ENCODE measurements at places on chromosomes 1 and 21.

- peak; percentile 39 for DNase-seq
Measured at GRCh38 chr1:156860628-156861423, at the start of gene NTRK1. NTRK1 (plus strand) TSS chr1:156860865; CDS start chr1:156860935, 70 bp downstream.

DNA sequence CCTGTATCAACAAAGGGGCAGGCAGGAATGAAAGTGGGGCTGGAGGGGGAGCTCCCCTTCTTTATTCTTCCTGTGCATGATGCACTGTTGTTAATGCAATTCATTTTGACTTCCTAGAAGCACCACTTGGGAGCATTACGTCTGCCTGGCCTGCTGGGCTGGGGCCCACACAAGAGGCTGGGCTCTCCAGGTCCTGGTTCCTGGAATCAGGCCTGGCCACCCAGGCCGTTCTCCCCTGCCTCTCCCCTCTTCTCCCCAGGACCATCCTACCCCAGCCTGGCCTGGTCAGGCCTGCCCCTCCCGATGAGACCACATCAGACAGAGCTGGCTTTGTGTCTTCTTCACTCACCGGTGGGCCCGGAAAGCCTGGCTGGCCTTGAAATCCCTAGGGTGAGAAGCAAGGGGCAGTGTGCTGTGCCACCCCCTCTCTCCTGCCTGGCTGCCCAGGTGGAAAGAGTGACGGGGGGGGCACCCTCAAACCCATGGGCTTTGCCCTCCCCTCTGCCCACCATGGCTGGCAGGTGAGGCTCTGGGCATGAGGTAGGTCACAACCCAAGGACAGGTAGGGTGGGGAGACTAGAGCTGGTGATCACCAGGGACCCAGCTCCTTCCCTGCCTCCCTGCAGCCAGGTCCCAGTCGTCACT is 20.7 kb upstream of the PEF1 start:
- DNase-seq: no peak

GRCh38 chr1:58774027-58774426 is 9.8 kb downstream of the JUN start:
- no peak for DNase-seq

- DNase-seq: no peak
Measured at GRCh38 chr1:85058786-85059185, 10.5 kb upstream of the MCOLN3 start.

- no peak for DNase-seq
Measured at GRCh38 chr1:33055210-33056008, 18.7 kb upstream of the AK2 start.

DNA sequence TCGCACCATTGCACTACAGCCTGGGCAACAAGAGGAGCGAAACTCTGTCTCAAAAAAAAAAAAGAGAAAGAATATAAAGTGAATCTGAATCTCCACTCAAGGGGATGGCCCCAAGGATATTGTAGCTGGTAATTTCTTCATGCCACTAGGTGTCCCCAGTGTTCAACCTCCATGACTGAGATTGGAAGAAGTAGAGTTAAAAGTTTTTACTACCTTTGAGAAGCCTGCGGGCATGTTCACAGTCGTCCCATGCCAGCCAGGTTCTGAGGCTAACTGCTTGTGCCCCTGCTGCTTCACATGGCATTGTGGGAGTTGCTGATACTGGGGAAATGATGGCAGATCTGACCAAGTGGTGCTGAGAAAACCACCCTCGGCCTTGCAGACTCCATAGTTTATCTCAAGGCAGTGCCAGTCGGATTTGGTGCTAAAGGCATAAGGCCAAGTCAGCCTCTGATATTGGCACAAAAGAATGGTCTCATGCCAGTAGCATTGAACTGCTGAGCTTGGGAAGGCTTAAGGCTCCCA is 10.8 kb upstream of the SHISA4 start:
- DNase-seq: no peak

DNA sequence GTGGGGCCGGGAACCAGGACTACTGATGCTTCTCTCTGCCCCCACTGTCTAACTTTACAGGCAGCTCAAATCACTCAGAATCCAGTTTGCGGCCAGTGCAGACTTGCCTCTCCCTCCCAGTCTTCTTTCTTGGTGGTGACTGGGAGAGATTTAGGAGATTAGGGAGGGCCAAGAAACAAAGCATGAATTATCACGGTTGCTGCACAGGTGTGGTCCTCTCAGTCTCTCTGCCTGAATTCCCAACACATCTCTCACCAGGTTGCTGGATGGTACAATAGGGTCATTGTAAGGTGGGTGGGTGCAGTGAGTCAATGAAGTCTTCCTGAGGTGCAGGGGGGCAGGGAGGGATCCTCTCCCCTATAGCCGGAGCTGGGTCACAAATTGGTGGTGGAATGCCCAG is 12.6 kb downstream of the S100A11 start:
- DNase-seq: no peak

DNA sequence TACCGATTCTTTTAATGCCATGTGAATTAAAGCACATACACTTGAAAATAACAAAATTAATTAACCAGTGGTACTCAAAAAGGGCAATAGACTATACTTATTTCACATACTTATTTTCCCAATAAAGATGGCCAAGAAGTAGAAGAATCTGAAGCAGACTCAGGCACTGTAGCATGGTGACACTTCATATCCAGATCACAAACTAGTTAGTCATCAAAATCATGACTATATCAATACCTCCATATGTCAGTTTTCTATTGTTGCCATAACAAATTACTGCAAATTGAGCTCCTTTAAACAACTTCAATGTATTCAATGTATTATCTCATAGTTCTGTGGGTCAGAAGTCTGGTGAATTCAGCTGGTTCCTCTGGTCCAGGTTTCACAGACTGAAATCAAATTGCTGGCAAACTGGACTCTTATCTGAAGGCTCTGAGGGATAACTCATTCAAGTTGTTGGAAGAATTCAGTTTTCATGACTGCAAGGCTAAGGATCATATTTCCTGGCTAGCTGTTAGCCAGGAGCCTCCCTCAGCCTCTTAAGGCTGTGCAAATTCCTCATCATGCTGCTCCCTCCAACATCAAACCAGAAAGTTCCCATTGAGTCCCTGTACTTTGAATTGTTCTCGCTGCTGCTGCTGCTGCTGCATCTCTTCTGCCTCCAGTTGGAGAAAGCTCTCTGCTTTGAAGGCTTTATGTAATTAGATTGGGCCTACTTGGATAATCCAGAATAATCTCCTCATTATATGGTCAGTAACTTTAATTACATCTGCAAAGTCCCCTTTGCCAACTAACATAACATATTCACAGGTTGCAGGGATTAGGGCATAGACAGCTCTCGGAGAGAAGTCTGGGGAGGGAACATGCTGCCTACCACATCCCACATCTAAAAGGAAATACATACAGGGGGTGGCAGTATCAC is 91.5 kb downstream of the MRPL39 start:
- DNase-seq: no peak

- DNase-seq: no peak
Measured at GRCh38 chr1:195958131-195958530, 650.1 kb downstream of the KCNT2 start.

- DNase-seq: no peak
Measured at GRCh38 chr1:115842948-115843347, 2.0 kb upstream of the NHLH2 start.

DNA sequence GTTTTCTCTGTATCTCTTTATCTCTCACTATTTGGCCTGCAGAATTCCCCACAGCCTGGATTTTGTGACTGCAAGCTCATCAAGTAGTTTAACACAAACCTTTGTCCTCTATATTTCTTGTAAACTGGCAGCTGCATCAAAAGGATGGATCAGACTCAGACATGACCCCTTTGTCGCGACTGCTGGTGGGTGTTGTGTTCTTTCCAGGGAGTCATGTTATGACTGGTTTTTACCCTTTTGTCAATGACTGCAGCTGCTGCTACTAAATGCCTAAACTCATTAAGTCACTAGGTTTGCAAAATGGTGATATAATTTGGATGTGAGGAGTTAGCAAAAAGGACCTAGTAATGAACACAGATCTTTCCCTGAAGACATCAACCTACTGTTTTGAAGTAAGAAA is 10.2 kb upstream of the TOMM20 start:
- DNase-seq: no peak

- no peak for DNase-seq
Measured at GRCh38 chr1:92538048-92538412, 51.3 kb upstream of the GFI1 start.

DNA sequence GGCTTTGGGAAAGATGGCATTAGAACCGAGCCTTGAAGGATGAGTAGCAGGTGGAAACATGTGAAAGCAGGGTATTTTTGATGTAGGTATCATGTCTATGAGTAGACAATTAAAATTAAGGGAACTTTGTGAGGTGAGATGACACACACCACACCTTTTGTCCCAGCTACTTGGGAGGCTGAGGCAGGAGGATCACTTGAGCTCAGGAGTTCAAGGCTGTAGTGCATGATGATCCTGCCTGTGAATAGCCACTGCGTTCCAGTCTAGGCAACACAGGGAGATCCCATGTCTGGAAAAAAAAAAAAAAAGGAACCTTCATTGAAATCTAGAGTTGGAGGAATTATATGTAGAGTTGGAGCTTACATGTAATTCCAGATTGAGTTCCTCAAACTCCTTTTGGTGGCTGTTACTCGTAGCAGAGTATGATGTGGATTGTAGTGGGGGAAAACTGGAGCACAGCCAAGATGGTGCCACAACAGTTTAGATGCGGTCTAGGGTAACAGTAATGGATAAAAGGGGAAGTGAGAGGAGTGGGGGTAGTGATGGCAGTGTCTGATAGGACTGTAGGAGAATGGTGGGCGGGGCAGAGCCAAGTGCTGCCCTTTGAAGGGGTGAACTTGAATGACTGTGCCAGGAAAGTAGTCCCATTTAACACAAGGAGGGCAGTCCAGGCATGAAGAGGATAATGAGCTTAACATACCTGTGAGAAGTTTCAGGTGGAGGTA is 17.4 kb downstream of the AK4 start:
- no peak for DNase-seq

DNA sequence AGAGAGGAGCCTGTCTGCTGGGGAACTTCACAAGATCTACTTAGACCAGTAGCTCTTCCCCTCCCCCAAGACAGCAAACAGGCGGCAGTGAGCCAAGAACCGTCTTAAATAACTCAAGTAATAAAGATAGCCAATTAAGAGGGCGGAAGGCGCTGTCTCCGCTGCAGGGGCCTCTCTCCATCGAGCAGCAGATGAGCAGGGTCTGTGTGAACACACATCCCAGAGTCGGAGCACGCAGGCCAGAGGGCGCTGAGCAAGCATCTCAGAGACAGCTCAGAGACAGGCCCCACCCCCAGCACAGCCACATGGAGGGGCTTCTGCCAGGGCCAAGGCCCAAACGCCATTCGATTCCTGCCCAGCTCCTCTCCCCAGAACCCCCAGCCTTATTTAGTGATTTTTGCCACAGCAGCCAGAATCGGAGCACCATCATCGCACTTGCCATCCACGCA is 11.1 kb downstream of the IFFO2 start:
- DNase-seq: no peak

- no peak for DNase-seq
Measured at GRCh38 chr1:157969697-157970485, 23.6 kb upstream of the KIRREL1 start.

GRCh38 chr1:20786253-20787028 is 666 bp downstream of the HP1BP3 start:
- DNase-seq: peak; percentile 95

GRCh38 chr1:55854911-55855310 is 639.7 kb upstream of the USP24 start:
- DNase-seq: no peak

- no peak for DNase-seq
Measured at GRCh38 chr1:108715932-108716331, 3.2 kb downstream of the FNDC7 start.

DNA sequence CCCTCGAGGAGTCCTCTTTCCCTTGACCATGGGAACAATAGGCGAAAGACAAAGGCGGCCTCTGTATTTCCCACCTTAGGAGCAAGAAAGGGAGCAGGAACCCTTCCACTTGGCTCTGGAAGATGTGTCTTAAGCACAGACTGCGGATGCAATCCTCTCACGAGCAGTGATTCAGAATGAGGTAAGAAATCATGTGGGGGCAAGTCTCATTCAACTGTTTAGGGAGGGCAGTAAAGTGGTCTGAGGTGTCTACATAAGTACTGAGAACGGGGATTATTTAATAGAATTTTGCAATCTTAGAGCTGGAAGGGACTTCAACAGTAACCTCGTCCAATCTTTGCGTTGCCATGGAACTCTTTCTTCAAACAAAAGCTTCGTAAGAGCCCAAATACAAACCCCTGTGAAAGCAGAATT is 1.6 kb upstream of the DYRK3 start:
- DNase-seq: no peak

DNA sequence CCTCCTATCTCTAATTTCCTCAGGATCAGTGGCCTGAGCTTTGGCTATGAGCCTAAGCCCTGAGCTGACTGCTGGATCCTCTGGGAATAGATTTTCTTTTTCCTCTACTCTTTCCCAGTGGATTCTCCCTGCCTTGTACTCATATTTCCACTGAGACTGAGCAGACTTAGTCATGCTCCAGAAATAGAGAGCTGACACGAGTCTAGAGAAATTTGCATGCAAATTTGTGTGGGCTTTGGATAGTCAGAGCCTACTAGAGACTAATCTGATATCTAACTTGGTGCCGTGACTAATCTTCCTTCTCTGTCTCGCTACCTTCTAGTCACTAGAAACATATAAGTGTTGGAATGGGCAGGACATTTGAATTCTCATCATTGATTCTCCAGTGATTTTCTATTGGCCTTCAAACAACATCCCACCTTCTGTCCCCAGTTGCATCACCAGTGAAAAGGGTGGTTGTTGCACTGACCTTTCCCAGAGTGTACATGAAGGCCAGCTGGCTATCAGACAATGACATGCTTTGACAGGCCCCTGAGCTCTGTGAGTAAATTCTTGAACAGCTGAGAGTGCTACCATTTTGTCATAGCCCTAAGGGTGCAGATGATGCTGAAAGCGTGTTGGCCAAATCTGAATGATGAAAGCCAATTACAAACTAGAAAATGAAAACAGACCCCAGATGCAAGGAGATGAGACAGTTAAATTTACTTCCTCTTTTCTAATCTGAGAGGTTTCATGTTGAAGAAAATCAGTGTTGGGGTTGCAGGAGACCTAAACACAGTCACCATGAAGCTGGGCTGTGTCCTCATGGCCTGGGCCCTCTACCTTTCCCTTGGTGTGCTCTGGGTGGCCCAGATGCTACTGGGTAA is at the start of gene FCRLA:
TSS of gene FCRLA (plus strand) at position 748 of the 866 bp plus-strand sequence. CDS start at position 784, 36 bp downstream.
- no peak for DNase-seq

GRCh38 chr1:180863158-180863775 is 49.4 kb upstream of the KIAA1614 start:
- DNase-seq: no peak
